ENCODE measurements at places on chromosomes 7 and 10.

DNA sequence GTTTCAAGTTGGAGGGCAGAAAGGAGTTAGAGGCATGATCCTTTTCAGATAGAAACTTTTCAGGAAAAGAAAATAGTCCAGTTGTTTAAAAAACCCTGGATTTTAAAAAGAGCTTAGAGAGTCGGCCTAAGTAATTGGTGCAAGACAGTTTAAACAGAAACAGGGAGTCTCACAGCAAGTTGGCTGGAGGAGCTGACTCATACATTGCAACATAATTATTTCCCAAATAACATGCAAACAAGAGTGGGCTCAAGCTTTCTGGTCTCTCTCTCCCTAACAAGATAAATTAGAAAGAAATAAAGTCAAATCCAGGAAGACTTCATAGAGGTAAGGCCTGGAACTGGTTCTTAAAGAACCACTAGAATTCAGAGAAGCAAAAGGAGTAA lies 100.3 kb upstream of the AGBL3 start:
- no peak for DNase-seq

GRCh38 chr7:111801277-111801676 lies 239.0 kb upstream of the IMMP2L start:
- no peak for DNase-seq

DNA sequence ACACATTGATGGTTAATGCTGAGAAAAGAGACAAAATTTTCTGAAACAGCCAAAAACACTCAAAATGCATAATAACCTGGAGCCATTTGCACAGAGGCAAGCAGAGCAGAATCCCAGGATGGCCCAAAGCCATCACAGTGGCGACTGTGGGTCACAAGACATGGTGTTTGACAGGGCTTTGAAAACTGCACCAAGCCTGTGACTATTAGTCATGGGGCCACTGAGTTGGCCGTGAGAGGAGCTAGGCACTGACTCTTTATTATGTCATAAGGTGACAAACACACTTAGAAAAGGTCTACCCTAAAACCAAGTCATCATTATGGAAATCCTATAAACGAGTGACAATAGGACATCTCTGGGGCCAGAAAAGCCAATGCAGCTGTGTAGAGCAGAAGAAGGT lies 23.9 kb downstream of the DRGX start:
- DNase-seq: no peak

DNA sequence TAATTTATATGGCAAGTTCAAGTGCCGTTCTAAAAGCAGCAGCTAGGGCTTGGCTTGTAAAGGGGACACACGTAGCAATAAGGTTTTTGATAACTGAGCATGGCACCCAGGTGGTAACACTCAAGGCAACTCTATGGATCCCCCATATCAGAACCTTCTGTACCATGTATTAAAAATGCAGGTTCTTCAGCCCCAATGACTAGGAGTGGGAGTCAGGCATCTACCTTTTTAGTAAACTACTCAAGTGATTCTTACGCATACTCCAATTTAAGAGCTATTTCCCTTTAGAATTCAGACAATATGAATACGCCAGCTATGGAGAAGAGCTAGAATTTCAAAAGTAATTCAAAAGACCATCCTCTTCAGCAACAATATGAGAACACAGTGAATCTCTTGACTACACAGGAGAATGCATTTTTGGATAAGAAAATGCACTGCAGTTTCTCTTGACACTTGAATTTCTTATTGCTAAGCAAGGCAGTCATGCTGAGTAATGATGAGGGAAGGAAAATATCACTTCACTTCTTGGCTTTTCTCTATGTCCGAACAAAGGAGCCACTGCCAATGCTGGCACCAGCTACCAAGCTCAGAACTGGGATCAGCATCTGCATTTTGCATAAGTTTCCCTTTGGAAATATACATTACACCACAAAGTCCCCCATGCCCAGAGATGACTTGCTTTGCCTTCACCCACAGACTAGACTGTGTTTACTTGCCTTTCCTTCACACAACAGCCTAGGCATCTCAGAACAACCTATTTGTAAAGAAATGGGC lies 53.5 kb downstream of the ABLIM1 start:
- DNase-seq: no peak

DNA sequence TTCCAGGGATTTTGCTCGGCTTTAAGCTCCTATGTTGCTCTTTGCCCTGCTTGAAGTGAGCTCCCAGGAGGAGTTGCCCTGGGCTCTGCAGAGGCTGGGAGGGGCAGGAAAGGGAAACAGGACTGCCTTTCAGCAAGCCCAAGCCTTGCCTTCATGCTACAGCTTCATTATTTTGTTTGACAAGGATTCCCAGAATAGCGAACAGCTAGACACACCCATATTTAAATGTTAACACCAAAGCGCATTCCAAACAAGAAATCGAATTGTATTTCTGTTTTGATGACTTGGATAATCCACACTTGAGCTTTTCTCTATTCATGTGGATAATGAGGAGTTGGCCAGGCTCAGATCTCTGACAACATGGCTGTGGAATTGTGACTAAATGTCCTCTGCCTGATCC lies 6.3 kb downstream of the KIAA1217 start:
- no peak for DNase-seq

GRCh38 chr7:105791926-105792325 lies 84.5 kb downstream of the ATXN7L1 start:
- no peak for DNase-seq

GRCh38 chr10:11208908-11209829 lies 191.5 kb downstream of the CELF2 start:
- peak; percentile 40 for DNase-seq

GRCh38 chr10:105840288-105840770 lies 1199.2 kb downstream of the SORCS3 start:
- DNase-seq: no peak

- DNase-seq: no peak
Observed at GRCh38 chr7:155219154-155219531, 78.5 kb upstream of the INSIG1 start.

GRCh38 chr7:100687751-100688300 lies 6.2 kb downstream of the GIGYF1 start:
- DNase-seq: no peak

GRCh38 chr7:118085000-118085399 lies 99.0 kb upstream of the LSM8 start:
- DNase-seq: no peak

DNA sequence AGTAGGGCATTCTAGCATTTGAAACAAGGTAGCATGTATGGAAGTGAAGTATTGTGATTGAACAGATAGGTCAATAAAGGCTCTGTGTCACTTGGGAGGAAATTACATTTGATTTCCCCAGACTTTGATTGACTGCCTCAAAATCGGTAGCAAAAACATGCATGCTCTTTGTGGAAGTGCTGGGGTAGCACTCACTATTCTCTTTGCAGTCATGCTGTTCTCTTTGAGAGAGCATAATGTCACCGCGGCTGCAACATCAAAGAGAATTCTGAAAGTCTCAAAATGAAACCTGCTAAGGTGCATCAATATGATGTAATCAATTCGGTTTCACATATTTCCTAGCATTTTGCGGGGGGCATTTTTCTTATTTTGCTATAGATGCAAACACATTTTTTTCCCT lies 64.2 kb downstream of the ARMC3 start:
- peak; percentile 13 for DNase-seq

- no peak for DNase-seq
Observed at GRCh38 chr7:77205706-77206105, 6.1 kb upstream of the FGL2 start.

DNA sequence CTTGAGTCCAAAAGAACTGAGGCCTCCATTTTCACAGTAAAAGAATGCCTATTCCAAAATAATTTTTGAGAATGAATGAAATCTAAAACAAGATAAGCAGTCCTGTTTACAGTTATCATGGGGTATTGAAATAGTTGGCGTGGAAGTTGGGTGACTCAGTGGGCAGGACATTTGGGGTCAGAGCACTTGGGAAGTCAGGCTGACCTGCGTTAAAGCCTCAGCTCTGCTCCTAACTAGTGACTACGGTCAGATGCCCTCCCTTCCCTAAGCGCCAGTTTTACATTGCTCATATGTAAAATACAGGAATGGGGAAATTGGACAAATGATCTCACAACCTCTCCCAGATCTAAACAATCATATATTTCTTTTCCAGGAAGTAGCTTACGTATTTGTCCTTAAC lies 2.3 kb upstream of the PAPSS2 start:
- no peak for DNase-seq

GRCh38 chr7:43764039-43764761 lies 5.7 kb downstream of the BLVRA start:
- DNase-seq: no peak

GRCh38 chr10:35353395-35353794 lies 17.1 kb downstream of the CCNY start:
- DNase-seq: no peak

GRCh38 chr10:125350519-125350918 lies 190.2 kb upstream of the CTBP2 start:
- no peak for DNase-seq

DNA sequence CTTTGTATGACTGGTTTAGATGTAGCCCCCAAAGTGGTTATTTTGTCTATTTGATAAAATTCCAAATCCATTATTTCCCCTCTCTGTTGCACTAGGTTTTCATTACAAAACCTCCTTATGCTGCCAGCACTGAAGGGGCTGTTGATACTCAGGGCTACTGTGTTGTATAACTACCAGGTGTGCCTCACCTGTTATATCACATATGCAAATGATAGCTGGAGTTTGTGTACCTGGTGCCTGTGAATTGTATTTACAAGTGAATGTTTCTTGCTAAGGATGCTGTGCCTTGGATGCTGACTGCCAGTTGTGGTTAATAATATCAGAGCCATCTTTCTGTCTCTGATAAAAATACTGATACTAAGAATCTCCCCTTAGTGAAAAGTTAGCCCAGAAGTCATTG lies 84.8 kb upstream of the CCDC6 start:
- no peak for DNase-seq

DNA sequence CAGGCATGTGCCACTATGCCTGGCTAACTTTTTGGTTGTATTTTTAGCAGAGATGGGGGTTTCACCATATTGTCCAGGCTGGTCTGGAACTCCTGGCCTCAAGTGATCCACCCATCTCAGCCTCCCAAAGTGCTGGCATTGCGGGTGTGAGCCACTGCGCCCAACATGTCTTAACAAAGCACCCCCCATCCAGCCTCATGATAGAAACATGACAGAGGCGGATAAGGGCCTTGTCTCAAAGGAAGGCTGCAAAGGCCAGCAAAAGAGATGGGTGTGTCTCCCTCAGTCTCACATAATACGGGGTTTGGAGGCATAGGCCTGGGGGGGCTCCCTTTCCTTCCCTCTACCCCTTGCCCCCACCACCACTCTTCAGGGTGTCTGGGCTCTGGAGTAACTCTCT lies 93.2 kb downstream of the SH3PXD2A start:
- no peak for DNase-seq

DNA sequence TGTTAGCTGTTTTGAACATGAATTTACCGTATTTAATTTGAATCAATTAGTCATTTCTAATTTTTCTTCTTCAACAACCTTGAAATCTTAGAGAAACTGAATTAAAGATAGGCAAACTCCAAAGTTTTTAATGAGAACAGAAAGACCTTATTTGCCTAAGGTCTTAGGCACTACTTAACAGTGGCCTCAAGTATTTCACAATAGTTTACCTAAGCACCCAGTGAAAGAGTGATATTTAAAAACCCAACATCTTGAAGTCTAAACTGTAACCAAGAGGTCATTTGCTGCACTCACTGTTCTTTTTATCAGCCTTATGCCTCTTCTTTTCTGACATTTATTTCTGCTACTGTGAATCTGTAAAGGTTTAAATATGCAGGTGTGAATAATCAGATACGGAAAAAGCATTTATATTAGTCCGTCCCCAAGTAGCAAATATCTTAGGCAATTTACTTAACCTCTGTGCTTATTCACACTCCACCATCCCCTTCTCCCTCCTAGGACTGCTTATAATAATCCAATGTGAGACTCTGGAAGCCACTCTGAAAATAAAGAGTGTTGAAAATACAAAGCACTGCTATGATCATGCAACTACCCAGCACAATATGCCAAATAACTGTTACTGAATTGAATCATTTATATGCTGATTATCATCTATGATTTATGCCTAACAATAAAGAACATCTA lies 105.7 kb downstream of the ELAPOR2 start:
- no peak for DNase-seq

GRCh38 chr10:113138937-113139585 lies 189.0 kb downstream of the TCF7L2 start:
- no peak for DNase-seq

GRCh38 chr7:28955356-28955717 lies 2.8 kb downstream of the TRIL start:
- DNase-seq: no peak

DNA sequence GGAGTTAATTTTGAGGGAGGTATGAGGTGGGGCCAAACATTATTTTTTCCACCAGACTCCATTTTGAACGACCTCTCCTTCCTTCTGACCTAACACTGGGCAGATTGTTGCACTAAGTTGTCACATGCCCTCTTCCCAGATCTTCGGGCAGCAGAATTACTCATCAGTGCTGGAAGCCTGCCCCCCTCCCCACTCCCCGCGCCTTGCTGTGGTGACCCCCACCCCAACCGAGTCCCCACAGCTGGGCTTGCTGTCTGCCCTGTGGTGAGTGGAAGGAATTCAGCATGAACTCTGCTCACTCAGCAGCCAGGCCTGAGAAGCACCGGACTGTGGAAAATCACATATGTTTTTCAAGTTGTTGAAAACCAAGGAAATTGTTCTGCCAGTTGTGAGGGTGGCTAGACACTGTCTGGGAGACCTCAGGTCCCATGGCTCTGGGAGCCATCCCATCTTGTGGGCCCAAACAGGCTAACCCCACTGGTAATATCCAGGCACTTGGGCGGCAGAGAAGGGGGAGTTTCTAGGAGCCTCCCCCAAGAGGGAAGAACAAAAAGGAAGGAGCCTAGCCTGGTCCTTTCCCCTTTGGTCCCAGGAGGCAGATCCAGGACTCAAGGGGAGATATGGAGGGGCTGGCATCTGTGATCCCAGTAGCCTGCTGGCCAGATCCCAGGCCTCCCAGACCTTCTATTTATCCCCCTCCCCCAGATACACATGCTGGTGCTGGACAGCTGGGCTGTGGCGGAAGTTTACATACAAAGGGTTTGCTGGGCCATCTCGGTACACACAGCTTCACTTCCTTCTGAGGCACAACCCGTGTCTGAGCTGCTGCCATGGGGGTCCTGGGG lies 3.5 kb upstream of the AEBP1 start:
- no peak for DNase-seq

GRCh38 chr10:121803611-121804010 lies 124.2 kb downstream of the ATE1 start:
- no peak for DNase-seq

- DNase-seq: no peak
Observed at GRCh38 chr7:42672339-42672999, 239.4 kb downstream of the C7orf25 start.

- DNase-seq: no peak
Observed at GRCh38 chr10:1187855-1188557, 131.8 kb downstream of the WDR37 start.

GRCh38 chr7:527723-528122 lies 8.1 kb upstream of the PDGFA start:
- no peak for DNase-seq

GRCh38 chr7:494906-495305 lies 24.7 kb downstream of the PDGFA start:
- DNase-seq: no peak

DNA sequence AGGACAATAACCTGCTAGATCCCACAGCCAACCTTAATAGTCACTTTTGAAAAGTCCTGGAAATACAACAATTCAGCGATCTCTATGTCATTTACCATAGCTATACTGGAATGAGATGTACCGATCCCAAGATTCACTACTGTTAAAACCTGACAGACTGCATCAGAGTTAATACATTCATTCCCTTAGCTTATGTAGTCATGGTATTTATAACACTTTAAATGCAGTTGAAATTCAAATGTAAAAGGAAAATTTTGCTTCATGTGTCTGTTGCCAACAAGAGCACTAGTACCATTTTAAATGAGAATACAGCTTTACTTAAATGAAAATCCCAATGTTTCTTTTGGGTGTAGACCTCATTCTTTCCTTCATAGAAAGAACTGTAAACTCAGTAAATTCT lies 11.1 kb upstream of the GGCT start:
- no peak for DNase-seq

Data from CD4-positive, alpha-beta T cell treated with Interleukin-12 subunit alpha and Interleukin-12 subunit beta, for 1 hour (primary cell).